ENCODE measurements at places on chromosomes 5 and 9.

GRCh38 chr9:97220894-97221477, 86.5 kb upstream of the CCDC180 start:
- H3K27me3 ChIP-seq, result peaks cover 18% of the 10 kb centered on the region
- H3K4me3 ChIP-seq, result peak overlapping the region; percentile 49
- H3K27ac ChIP-seq, result no peak overlapping the region
- no peaks in the 10 kb centered on the region for H3K36me3 ChIP-seq
- no peak for DNase-seq

DNA sequence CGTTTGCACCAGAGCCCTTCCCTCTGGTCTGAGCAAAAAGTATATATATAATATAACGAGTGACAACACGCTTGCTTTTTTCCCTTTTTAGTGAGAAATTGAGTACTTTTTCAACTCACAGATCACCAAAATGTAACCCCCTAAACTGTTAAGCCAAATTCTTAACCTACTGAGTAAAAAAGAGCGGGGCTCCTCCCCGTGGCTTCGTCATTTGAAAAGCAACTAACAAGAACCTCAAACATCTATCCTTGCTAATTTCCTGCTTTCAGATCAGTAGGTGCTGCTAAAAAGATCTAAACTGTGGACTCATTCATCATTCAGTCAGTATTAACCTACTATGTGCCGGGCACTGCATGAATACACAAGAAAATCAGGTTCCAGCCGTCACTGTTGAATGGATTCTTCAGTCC, 1.0 kb upstream of the PTBP3 start:
- no peaks in the 10 kb centered on the region for H3K36me3 ChIP-seq
- peak overlapping the region; percentile 95 for H3K4me3 ChIP-seq
- DNase-seq, result no peak
- H3K27ac ChIP-seq, result peak overlapping the region; percentile 100
- H3K4me1 ChIP-seq, result peaks cover 7% of the 10 kb centered on the region

DNA sequence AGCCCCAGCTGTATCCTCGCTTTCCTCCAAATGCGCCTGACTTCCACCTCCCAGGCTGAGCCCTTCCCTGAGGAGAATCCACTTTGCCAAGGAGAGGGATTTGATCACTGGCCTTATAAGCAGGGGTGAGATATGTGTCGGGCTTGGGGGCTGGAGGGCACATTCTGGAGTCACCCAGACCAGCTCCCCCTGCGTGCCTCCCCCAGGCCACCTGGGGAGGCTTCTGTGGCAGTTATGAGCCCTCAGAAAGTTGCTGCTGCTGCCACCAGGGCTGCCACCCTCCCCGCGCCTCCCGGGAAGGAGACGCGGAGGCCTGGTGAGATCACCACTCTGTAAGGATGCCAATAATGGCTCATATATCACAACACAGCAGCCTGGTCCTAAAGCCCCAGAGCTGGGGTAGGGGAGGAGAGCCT, 211.5 kb downstream of the PAPPA start:
- peak overlapping the region; percentile 53 for H3K27ac ChIP-seq
- H3K4me1 ChIP-seq, result no peaks in the 10 kb centered on the region
- H3K36me3 ChIP-seq, result peaks cover 2% of the 10 kb centered on the region
- H3K4me3 ChIP-seq, result no peak overlapping the region

- no peak overlapping the region for H3K4me3 ChIP-seq
- H3K27me3 ChIP-seq, result no peaks in the 10 kb centered on the region
- no peaks in the 10 kb centered on the region for H3K4me1 ChIP-seq
- H3K36me3 ChIP-seq, result no peaks in the 10 kb centered on the region
- no peak for DNase-seq
Observed at GRCh38 chr9:95721061-95721531, 154.4 kb upstream of the ERCC6L2 start.

DNA sequence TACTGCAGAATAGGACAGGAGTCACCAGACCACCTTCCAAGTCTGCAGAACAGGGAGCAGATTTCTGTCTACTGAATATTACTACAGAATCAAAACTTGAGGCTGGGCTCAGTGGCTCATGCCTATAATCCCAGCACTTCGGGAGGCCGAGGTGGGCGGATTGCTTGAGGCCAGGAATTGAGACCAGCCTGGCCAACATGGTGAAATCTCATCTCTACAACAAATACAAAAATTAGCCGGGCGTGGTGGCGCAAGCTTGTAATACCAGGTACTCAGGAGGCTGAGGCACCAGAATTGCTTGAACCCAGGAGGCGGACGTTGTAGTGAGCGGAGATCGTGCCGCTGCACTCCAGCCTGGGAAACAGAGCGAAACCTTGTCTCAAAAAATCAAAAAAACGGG, 710.8 kb upstream of the WWC1 start:
- no peaks in the 10 kb centered on the region for H3K4me1 ChIP-seq
- H3K27ac ChIP-seq, result no peak overlapping the region
- no peaks in the 10 kb centered on the region for H3K27me3 ChIP-seq
- H3K4me3 ChIP-seq, result no peak overlapping the region
- H3K36me3 ChIP-seq, result no peaks in the 10 kb centered on the region

DNA sequence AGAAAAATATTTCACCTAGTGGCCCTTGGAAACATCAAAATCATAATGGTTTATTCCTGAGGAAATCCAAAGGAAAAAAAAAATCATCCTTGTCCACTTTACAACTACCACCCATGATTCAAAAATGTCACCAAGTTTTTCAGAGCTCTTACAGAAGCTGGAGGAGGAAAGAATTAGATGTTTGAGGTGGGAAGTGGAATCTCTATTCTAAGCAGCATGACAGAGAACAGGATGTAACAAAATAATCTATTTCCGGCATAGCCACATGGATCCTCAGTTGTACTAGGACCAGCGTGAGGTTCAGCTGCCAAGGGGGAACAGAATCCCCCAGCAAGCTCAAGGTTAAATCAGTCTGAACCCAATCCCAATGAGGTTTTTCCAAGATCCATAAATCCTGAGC, 40.2 kb downstream of the FBXW11 start:
- no peak overlapping the region for H3K27ac ChIP-seq
- H3K27me3 ChIP-seq, result no peaks in the 10 kb centered on the region
- H3K4me3 ChIP-seq, result no peak overlapping the region
- H3K36me3 ChIP-seq, result no peaks in the 10 kb centered on the region
- DNase-seq, result no peak

DNA sequence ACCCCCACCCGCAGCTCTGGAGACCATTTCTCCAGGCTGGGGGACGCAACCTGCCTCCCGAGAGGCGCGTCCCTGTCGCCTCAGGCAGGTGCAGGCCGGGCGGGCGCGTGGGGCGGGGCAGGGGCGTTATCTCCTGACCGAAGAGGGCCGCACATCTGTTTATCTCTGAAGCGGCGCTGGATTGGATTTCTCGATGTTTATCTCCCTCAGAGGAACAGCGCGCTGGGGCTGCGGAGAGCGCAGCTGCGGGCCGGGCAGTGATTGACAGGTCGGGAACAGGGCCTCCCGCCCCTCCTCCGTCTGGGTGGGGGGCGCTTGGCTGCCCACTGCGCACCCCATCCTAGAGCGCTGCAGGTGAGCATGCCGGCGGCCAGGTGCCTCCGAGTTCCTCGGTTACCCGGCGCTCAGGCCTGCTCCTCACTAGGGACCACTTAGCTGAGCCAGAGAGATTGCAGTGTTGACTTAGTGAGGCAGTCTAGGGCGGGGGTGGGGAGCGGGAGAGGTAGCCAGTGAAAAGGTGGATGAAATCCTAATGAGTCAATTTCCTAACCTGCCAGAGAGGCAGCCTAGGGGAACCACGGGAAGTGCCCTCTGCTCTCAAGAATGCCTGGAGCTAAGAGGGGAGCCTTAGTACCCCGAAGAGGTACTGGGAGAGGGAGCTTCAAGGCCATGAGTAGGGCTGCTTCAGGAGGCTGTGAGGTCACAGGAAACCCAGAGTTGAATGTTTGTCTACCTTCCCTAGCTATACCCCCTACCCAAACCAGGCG, 39.6 kb upstream of the TIFAB start:
- DNase-seq, result no peak
- no peaks in the 10 kb centered on the region for H3K36me3 ChIP-seq
- no peak overlapping the region for H3K4me3 ChIP-seq

DNA sequence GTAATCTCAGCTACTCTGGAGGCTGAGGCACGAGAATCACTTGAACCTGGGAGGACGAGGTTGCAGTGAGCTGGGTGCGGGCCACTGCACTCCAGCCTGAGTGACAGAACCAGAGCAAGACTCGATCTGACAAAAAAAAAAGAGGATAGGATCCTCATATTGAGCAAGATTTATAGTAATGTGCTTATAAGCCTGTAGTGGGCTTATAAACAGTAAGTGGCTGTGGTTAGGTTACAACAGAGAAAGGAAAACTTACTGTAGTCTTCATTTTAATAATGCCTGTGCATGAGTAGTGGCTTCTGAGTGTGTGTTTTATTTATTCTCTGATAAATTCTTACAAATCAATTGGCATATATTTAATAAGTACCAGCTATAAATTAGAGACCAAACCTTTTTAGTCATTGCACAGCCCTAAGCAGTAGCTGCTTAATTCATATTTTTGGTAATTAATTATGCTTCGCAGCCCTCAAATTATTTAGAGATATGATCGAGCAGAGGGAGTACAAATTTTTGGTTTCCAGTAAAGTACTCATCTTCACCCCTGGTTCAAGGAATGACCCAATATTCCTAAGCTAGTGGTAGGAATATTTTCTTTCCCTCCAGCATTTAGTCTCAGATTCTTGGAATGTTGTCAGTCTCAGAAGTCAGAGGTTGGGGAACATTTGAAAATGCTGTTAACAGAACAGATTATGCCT, 73.8 kb upstream of the KLF9 start:
- no peak overlapping the region for H3K4me3 ChIP-seq
- H3K4me1 ChIP-seq, result peaks cover 23% of the 10 kb centered on the region
- DNase-seq, result no peak
- no peaks in the 10 kb centered on the region for H3K36me3 ChIP-seq
- no peaks in the 10 kb centered on the region for H3K27me3 ChIP-seq

DNA sequence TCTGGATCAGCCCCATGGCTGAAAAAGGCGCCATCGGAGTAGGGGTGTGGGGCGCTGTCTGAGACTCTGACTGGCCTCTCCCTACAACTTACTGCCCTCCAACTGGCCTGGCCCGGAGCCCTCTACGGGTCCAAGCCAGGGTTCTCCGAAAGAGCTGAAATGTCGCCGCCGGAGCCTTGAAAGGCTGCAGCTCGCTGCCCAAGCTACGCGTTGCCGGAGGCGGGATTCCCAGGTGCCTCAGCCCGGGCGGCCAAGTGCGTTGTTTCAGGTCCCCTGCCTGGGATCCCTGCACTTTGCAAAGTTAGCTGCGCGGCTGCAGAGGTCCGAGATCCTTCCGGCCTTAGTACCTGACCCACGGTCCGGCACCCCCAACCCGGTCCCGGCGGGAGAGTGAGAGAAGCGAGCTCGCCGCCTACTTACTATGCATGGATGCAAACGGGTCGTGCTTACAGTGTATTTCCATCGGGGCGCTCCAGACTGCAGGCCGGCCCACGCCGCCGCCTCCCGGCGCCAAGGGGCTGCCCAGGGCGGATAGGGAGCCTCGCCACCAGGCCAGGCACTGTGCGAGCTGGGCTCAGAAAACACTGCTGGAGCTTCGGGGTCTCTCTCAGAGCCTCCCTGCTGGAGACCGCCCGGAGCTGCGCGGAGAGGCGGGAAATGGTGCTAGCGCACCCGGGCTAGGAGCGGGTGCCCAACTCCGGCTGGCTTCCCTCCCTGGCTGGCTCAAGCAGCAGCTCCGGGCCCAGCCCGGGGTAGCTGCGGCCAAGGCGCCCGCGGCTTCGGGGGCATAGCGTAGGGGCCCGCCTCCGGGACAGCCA, 7.7 kb downstream of the PAX5 start:
- H3K4me3 ChIP-seq, result peak overlapping the region; percentile 62
- H3K27ac ChIP-seq, result no peak overlapping the region
- H3K36me3 ChIP-seq, result no peaks in the 10 kb centered on the region
- peaks cover 61% of the 10 kb centered on the region for H3K27me3 ChIP-seq
- DNase-seq, result no peak

GRCh38 chr5:139676951-139677735, 29.0 kb downstream of the CXXC5 start:
- peak overlapping the region; percentile 63 for H3K27ac ChIP-seq
- no peak for DNase-seq
- peaks cover 26% of the 10 kb centered on the region for H3K4me1 ChIP-seq
- no peaks in the 10 kb centered on the region for H3K27me3 ChIP-seq

GRCh38 chr5:20102293-20102692, 114.3 kb upstream of the CDH18 start:
- H3K27me3 ChIP-seq, result no peaks in the 10 kb centered on the region
- no peak overlapping the region for H3K27ac ChIP-seq
- H3K4me3 ChIP-seq, result no peak overlapping the region
- DNase-seq, result no peak
- H3K36me3 ChIP-seq, result no peaks in the 10 kb centered on the region

DNA sequence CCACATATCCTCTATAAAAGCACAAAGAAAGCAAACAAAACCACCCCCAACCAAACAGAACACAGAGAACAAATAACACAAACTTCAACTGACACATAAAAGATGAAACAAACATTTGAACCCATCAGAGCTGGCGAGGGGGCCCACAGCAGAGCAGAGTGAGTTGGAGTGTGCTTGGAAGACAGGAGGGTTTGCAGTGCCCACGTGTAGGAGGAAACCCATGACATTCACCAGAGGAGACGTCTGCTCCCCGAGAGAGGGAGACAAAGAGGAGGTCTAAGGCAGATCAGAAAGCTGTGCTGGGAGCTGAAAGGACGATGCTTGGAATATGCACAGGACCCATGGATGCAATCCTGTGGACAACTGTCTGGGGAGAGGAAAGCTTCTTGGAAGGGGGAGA, 27.0 kb downstream of the MRPL36 start:
- H3K27ac ChIP-seq, result no peak overlapping the region
- no peaks in the 10 kb centered on the region for H3K4me1 ChIP-seq
- DNase-seq, result no peak
- no peaks in the 10 kb centered on the region for H3K27me3 ChIP-seq

DNA sequence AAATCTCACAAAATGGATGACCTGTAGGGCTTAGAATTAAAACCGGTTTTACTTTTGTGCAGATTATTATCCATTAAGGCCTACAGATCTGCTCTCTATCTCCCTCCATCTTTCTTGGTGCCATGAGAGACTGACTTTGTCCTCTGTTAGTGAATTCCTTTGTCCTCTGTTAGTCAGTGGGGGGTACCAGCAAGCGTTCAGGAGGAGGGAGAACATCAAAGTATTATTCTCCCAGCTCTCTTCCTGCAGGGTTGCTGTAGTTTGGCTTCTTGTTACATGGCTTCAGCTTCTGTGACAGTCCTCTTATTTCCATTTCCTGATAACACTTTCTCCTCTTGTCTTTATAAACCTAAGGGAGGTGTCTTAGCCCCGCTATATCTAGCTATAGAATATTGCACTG, 850.5 kb upstream of the SEMA6A start:
- no peak for DNase-seq
- H3K4me3 ChIP-seq, result no peak overlapping the region
- no peaks in the 10 kb centered on the region for H3K36me3 ChIP-seq
- H3K27ac ChIP-seq, result no peak overlapping the region

DNA sequence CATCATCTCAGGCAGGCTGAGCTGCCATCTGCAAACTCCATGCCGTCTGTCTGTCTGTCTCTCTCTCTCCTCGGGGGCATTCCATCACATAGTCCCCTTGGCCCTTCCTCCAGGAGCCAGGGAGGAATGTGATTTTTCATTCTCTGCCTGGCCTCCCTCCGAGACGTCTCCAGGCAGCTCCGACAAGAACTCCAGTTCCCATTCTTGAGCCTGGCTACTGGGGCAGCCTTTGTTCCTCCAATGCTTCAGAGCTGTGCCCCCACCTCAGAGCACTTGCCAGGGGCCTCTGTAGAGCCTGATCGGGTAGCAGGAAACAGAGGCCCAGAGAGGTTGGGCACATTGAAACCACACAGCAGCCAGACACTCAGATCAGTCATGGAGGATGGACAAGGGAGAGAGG, 74.0 kb downstream of the COL27A1 start:
- H3K27ac ChIP-seq, result peak overlapping the region; percentile 4
- no peak overlapping the region for H3K4me3 ChIP-seq
- H3K27me3 ChIP-seq, result no peaks in the 10 kb centered on the region
- no peaks in the 10 kb centered on the region for H3K4me1 ChIP-seq
- no peaks in the 10 kb centered on the region for H3K36me3 ChIP-seq

Data from ascending aorta (tissue), 2 donors.